Naive B cell (primary cell): ENCODE measurements at places on chromosomes 3 and 15. TPM values are rescaled to one million over a fixed set of nuclear protein-coding genes. Genes with fewer than 3 reads are reported as not detected.

The TGM5 gene
- not detected for polyA plus RNA-seq

The CSPG4 gene
- 0.07 TPM for polyA plus RNA-seq

The CERS3 gene
- not detected for polyA plus RNA-seq

The SPINK8 gene
- polyA plus RNA-seq = not detected

The DIS3L gene
- 21.8 TPM for polyA plus RNA-seq

The TERB2 gene
- polyA plus RNA-seq = not detected

The TIGIT gene
- 0.82 TPM for polyA plus RNA-seq

The SKOR1 gene
- polyA plus RNA-seq = 0.13 TPM

The LTF gene
- polyA plus RNA-seq = not detected

The MED12L gene
- not detected for polyA plus RNA-seq

The SYNPR gene
- not detected for polyA plus RNA-seq

The TBCCD1 gene
- 17.3 TPM for polyA plus RNA-seq

The GP9 gene
- 6.2 TPM for polyA plus RNA-seq

The CCDC80 gene
- 0.09 TPM for polyA plus RNA-seq

The GPR149 gene
- not detected for polyA plus RNA-seq

The UTS2B gene
- polyA plus RNA-seq = not detected

The PARP9 gene
- 25.5 TPM for polyA plus RNA-seq

The PLA1A gene
- not detected for polyA plus RNA-seq

The DOCK3 gene
- polyA plus RNA-seq = 0.04 TPM

The PLSCR5 gene
- polyA plus RNA-seq = not detected

The C3orf22 gene
- polyA plus RNA-seq = not detected

The OR5AC2 gene
- polyA plus RNA-seq = not detected

The ZMYND10 gene
- not detected for polyA plus RNA-seq

The CISH gene
- polyA plus RNA-seq = 1.3 TPM

The GHSR gene
- not detected for polyA plus RNA-seq

The CHRFAM7A gene
- polyA plus RNA-seq = not detected

The OR5K2 gene
- polyA plus RNA-seq = not detected

The RARB gene
- 0.13 TPM for polyA plus RNA-seq

The HYKK gene
- not detected for polyA plus RNA-seq

The CYP11A1 gene
- not detected for polyA plus RNA-seq

The PATL2 gene
- polyA plus RNA-seq = 21.3 TPM

The ALDH1L1 gene
- polyA plus RNA-seq = not detected

The SEMA3G gene
- polyA plus RNA-seq = not detected

The AMT gene
- 1.00 TPM for polyA plus RNA-seq

The COL7A1 gene
- polyA plus RNA-seq = not detected

The HRG gene
- not detected for polyA plus RNA-seq

The CEMIP gene
- not detected for polyA plus RNA-seq

The SLC6A20 gene
- polyA plus RNA-seq = not detected

The HESX1 gene
- polyA plus RNA-seq = 0.93 TPM

The SOX2 gene
- polyA plus RNA-seq = not detected

The TLR9 gene
- polyA plus RNA-seq = 4.1 TPM

The DIPK2A gene
- 34.8 TPM for polyA plus RNA-seq

The TUSC7 gene
- polyA plus RNA-seq = not detected
